ENCODE measurements at places on chromosomes 2 and 18. TPM values are rescaled to one million over a fixed set of nuclear protein-coding genes. Genes with fewer than 3 reads are reported as not detected.

DNA sequence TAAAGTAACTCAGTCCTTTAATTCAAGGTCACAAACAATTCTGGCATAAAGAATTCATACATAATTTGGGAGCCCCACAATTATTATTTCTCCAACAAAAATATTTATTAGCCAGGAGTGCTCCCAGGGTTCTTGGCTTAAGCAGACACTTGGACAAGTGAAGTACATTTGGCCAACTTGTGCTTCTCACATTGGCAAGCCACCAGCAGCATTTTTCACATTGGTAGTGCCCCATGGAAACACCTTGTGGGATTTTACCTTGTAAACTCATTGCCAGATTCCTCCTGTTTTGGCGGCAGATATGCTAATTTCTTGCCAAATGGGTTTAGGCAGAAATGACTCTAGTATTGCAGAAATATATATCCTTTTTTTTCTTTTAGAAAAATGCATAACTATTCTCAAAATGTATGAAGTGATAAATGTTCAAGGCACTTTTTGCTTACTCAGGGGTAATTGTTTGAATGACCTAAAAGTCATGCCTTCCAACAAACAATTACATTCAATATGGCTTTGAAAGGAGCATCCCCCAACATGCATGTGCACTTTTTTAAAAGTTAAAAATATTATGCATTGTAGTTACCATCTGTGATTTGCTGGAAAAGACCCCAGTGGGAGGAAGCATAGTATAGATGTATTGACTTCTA lies 113.5 kb downstream of the CSRNP3 start:
- DNase-seq = no peak

DNA sequence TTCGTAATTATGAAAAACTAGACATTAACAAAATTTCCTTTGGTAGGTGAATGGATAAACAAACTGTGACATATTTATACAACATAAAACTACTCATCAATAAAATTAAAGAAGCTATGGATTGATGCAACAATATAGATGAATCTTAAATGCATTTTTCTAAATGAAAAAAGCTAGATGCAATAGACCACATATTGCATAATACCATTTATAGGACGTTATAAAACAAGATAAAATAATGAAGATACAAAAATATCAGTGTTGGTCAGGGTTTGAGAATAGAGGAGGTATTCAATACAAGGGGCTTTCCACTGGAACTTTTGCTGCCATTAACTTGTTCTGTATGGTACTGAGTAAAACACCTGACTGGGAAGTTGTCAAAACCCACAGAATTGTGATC lies 314.4 kb downstream of the GRB14 start:
- DNase-seq = no peak

DNA sequence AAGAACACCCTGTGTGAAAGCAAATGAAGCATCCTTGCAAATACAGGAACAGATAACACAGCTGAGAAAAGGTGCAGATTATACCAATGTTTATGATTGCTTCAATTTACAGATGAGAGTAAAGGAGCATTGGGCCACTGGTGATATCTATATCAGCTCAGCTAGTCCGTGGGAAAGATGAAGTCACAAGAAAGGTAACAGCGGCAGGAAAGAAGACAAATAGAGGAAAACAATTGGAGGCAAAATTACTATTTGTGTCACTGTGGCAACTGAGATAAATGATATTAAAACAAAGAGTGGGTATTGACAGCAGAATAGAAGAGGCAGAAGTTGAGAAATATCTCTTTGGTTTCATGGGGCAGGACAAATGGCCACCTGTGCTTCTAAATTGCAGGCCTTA lies 121.2 kb upstream of the CAVIN2 start:
- no peak for DNase-seq

DNA sequence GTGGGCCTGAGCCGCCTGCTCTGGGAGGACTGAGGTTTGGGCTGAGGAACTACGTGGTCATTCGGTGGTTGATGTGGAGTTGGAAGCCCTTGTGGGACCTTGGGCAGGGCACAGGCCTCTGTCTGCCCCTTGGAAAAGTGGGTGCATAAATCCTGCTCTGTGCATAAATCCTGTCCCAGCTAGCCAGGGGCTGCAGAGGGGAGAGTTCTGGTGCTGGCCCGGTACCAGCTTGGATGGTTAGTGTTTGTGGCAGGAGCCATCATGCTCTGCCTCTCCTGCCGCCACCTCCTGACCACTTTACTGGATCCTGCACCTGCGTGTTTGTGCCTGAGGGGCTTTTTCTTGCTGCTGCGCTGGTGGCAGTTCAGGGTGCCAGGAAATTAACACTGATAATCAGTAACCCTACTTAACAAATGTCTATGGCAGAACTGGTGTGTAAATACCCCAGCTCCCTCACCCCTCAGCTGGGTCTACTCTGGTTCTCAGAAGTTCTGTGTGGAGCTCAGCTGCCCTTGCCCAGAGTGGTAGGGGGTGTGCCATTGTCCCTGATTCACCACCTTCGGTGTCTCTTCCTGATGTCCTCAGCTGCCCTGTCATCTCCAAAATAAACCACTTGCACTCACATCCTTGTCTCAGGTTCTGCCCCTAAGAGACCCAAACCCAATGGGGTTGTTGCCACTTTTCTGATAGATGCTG lies 156.8 kb downstream of the GLI2 start:
- no peak for DNase-seq

Gene SLC20A1
- 12.0 TPM for total RNA-seq

Gene KLHL41
- 2.8 TPM for total RNA-seq

All from esophagus muscularis mucosa (tissue), 4 donors.